ENCODE measurements at places on chromosomes 2 and 18. TPM values are rescaled to one million over a fixed set of nuclear protein-coding genes. Genes with fewer than 3 reads are reported as not detected.

DNA sequence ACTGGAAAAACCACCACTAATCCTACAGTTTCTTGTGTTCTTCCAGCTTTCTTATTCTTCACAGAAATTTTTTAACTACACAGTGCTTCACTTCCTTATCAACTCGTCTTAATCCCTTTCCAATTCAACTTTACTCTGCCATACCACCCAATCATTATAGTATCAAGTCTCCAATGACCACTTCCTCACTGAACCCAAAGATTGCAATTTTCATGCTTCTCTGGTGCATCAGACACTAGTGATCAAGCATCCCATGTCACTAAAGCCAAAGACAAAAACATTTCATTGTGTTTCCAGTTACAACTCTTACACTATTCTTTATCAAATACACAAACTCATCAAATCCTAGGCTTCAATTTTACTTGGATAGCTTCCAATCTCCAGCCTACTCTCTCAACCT, 9.5 kb downstream of the CHAC2 start:
- no peak for DNase-seq
- no peaks in the 10 kb centered on the region for H3K4me1 ChIP-seq
- H3K36me3 ChIP-seq = peaks cover 24% of the 10 kb centered on the region
- no peak overlapping the region for H3K27ac ChIP-seq
- no peaks in the 10 kb centered on the region for H3K27me3 ChIP-seq

GRCh38 chr18:69158944-69159343, 241.7 kb upstream of the DOK6 start:
- H3K4me1 ChIP-seq = no peaks in the 10 kb centered on the region
- no peaks in the 10 kb centered on the region for H3K27me3 ChIP-seq
- no peak for DNase-seq
- H3K27ac ChIP-seq = no peak overlapping the region
- no peaks in the 10 kb centered on the region for H3K36me3 ChIP-seq

CNPPD1 gene
- 68.2 TPM for total RNA-seq

GRCh38 chr2:55003706-55004639, 46.3 kb downstream of the RTN4 start:
- no peak overlapping the region for H3K4me3 ChIP-seq
- no peaks in the 10 kb centered on the region for H3K27me3 ChIP-seq
- no peak overlapping the region for H3K27ac ChIP-seq
- no peaks in the 10 kb centered on the region for H3K36me3 ChIP-seq

GRCh38 chr2:120568089-120568974, 167.3 kb upstream of the GLI2 start:
- no peak overlapping the region for H3K4me3 ChIP-seq
- no peaks in the 10 kb centered on the region for H3K27me3 ChIP-seq
- no peak overlapping the region for H3K27ac ChIP-seq
- no peak for DNase-seq
- no peaks in the 10 kb centered on the region for H3K36me3 ChIP-seq

DNA sequence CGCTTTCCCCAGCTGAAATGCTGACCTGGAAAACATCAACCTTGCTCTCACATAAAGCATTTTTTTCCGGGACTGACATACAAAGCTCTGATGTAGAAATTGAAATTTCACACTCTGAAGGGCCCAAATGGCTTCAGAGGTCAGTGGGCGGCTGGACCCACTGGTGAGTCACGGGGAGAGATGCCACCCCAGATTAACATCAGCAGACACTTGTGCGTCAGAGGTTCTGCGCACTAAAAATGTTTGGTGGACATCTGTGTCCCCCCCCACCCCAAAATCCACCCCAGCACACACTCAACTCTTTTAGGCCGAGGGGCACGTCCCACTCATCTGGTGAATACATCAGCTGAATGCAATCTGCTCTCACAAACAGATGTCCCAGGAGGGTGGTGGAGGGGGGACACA, 208.9 kb downstream of the ASB1 start:
- H3K36me3 ChIP-seq = no peaks in the 10 kb centered on the region
- no peaks in the 10 kb centered on the region for H3K4me1 ChIP-seq
- no peak overlapping the region for H3K4me3 ChIP-seq
- no peaks in the 10 kb centered on the region for H3K27me3 ChIP-seq
- H3K27ac ChIP-seq = no peak overlapping the region

- no peak for DNase-seq
- no peaks in the 10 kb centered on the region for H3K36me3 ChIP-seq
- H3K4me3 ChIP-seq = no peak overlapping the region
- no peak overlapping the region for H3K27ac ChIP-seq
- H3K4me1 ChIP-seq = no peaks in the 10 kb centered on the region
Observed at GRCh38 chr18:68454511-68455228, 260.2 kb downstream of the TMX3 start.

- H3K27ac ChIP-seq = no peak overlapping the region
- DNase-seq = no peak
- H3K4me3 ChIP-seq = no peak overlapping the region
- no peaks in the 10 kb centered on the region for H3K27me3 ChIP-seq
- H3K36me3 ChIP-seq = no peaks in the 10 kb centered on the region
Observed at GRCh38 chr2:35365859-35366258, 989.7 kb upstream of the CRIM1 start.

DNA sequence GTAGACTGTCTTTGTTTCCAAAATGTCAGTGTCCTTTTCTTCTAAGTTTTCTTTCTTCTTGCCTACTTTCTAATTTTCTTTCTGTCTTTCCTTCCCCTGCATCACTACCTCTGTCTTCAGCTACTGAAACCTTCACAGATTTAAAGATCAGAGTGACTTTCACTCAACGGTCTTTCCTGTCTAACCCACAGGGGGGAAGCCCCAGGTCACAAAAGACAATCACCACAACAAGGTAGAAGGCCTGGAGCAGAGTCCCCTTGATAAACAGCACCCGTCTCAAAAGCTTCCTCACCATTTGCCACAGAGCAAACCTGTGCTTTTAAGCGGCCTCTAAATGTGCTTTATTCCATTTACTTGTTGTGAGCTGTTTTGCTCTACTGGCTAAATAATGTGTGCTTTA, 665.4 kb downstream of the BCL11A start:
- no peak overlapping the region for H3K27ac ChIP-seq
- H3K27me3 ChIP-seq = no peaks in the 10 kb centered on the region
- no peak overlapping the region for H3K4me3 ChIP-seq
- H3K36me3 ChIP-seq = no peaks in the 10 kb centered on the region
- H3K4me1 ChIP-seq = no peaks in the 10 kb centered on the region

DNA sequence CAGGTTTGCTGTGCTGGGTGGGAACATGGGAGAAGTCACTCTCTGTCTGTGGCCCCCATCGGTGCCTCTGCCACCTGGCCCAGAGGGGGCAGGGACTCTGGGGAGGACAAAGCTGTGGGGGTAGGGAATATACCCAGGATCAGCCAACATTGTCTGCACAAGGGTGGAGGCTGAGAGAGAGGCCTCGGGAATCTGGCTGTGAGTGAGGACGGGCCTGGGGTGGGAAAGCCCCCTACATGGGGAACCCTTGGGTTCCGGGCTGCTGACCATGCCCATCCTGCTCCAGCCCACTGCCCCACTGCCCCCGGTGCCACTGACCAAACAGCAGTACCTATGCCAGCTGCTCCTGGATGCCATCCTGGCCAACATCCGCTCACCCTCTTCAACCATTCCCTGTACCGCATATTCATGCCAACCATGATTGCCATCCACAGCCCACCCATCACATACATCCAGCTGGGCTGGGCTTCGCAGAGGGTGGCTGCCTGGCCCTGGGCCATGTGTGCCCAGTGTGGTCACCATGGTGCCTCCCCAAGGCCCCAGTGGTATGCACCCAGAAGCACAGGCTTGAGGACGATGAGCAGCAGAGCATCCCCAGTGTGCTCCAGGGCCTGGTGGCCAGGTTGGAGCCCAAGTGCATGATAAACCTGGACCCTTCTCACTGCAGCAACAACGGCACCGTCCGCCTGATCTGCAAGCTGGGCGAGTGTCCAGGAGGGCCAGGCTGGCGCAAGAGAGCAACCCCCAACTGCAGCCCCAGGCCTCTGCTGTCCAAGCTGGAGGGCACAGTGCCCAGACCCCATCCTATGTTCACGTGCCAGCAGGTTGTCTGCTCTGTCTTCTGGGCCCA, 6.9 kb upstream of the POTEF start:
- no peak overlapping the region for H3K27ac ChIP-seq
- H3K4me1 ChIP-seq = no peaks in the 10 kb centered on the region

SKOR2 gene
- total RNA-seq = not detected

DNA sequence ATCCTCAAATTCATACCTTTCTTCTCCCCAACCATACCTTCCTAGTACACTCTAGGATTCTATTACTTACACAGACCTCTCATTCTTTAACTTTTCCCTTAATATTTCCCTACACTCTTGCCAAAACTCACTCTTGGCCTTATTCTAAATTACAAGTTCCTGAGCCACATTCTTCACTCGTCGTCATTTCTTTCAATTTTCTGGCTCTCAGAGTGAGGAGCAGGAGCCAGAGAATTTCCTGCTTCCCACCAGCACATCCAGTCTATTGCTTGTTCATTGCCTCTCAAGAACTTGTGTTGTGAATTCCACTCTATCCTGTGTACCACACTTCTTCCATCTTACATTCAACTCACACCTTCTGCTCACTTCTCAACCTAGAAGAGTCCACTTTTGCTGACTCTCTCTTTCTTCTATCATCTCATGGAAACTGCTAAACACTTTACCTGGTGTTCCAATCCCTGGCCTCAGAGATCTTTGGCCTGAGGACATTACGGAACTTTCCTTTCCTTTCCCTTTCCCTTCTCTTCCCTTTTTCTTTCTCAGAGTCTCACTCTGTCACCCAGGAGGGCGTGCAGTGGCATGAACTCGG, 171.6 kb downstream of the PLCL1 start:
- no peak for DNase-seq
- no peak overlapping the region for H3K4me3 ChIP-seq
- no peaks in the 10 kb centered on the region for H3K27me3 ChIP-seq
- no peaks in the 10 kb centered on the region for H3K4me1 ChIP-seq
- H3K36me3 ChIP-seq = peaks cover 2% of the 10 kb centered on the region

GRCh38 chr2:29615841-29616240, 305.5 kb downstream of the ALK start:
- DNase-seq = no peak
- no peaks in the 10 kb centered on the region for H3K4me1 ChIP-seq
- H3K27ac ChIP-seq = no peak overlapping the region
- no peak overlapping the region for H3K4me3 ChIP-seq

- no peaks in the 10 kb centered on the region for H3K4me1 ChIP-seq
- peaks cover 20% of the 10 kb centered on the region for H3K36me3 ChIP-seq
- H3K27me3 ChIP-seq = no peaks in the 10 kb centered on the region
- no peak for DNase-seq
Observed at GRCh38 chr18:2535419-2535910, 35.8 kb downstream of the METTL4 start.

KCNK3 gene
- total RNA-seq = not detected

- H3K4me3 ChIP-seq = no peak overlapping the region
- DNase-seq = no peak
- H3K36me3 ChIP-seq = no peaks in the 10 kb centered on the region
- H3K4me1 ChIP-seq = no peaks in the 10 kb centered on the region
Observed at GRCh38 chr2:217365656-217366055, 505.8 kb upstream of the TNP1 start.

DNA sequence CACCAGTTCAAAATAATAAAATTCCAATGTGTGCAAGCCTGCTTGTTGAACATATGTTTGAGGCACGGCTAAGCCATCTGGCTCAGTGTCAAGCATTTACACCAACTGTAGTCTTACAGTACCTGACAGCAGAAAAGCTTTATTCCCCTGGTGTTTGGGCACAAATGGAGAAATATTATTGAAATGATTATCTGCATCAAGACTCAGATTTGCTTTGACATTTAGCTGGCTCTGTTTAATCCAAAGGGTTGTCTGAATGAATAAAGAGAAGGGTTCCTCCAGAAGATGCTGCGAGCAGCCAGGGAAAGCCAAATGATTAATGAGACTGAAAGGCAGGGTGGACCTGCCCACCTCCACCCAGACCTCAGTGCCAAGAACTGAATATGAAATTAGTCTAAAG, 393.2 kb upstream of the GALNT5 start:
- peaks cover 5% of the 10 kb centered on the region for H3K27me3 ChIP-seq
- no peak for DNase-seq
- H3K4me1 ChIP-seq = no peaks in the 10 kb centered on the region
- H3K36me3 ChIP-seq = no peaks in the 10 kb centered on the region

IL1RN gene
- not detected for total RNA-seq

Measured in CD4-positive, CD25-positive, alpha-beta regulatory T cell (primary cell).